ENCODE measurements at places on chromosomes 11 and 22.

DNA sequence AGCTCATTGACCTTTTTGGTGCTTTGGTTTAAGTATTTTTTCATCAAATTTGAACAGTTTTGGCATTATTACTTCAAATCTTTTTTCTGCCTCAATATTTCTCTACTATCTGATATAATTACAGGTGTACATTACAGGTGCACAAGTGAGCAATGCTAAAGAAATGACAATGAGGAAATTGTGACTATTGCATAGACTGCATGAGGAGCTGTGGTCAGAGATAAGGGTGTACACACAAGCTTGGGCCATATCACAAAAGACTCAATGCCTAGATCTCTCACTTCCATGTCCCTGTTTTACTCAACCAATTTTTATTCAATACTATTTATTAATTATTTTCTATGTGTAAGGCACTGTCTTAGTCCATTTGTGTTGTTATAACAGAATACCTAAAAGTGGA, 251.0 kb upstream of the UBASH3B start:
- no peak for DNase-seq

- no peak for DNase-seq
These were observed 238.4 kb downstream of the BRD1 start for GRCh38 chr22:49589301-49589700.

DNA sequence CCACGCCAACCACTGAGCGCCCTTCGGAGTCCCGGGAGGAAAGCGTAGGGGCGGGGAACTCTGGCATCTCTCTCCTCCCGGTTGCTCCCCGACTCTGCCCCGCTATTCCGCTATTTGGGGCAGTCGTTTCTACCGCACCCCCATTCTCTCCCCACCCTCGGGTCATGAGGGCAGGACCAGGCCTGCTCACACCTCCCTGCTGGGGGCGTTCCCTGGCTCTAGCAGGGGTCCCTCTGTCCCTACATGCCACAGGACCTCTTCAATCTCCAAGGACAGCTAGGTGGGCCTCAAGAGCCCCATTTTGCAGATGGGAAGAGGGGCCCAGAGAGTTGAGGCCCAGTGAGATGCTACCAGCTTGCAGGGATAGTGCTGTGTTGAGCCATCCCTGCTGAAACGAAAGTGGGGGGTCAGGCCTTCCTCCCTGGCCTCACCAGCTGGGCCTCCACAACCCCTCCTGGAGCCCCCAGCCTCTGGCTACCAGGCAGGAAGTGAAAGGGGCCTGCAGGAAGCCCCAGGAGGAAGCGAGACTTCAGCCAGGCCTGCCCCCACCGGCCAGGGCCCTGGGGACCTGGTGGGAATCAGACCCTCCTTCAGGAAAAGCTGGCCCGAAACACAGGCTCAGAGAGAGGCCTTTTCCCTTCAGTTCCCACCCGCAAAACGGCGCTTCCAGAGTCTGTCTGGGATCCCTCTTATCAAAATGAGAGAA, 5.5 kb upstream of the SHISA8 start:
- DNase-seq = no peak

DNA sequence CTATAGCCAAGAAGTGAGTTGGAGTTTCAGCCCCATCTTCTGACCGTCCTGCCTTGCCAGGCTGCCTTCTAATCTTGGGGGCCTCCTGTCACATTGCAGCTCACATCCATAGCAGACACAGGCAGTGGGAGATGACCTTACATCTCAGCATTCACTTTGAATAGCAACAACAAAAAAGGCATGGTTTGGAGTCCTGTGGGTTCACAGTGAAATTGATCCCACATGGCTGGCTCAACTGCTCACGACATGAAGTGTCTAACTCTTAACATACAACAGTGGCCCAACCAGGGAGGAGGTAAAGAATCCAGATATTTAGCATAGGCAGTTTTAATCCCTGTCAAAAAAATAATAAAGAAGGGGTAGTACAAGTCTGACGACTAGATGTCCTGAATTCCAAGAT, 38.1 kb downstream of the DBX1 start:
- DNase-seq = no peak

DNA sequence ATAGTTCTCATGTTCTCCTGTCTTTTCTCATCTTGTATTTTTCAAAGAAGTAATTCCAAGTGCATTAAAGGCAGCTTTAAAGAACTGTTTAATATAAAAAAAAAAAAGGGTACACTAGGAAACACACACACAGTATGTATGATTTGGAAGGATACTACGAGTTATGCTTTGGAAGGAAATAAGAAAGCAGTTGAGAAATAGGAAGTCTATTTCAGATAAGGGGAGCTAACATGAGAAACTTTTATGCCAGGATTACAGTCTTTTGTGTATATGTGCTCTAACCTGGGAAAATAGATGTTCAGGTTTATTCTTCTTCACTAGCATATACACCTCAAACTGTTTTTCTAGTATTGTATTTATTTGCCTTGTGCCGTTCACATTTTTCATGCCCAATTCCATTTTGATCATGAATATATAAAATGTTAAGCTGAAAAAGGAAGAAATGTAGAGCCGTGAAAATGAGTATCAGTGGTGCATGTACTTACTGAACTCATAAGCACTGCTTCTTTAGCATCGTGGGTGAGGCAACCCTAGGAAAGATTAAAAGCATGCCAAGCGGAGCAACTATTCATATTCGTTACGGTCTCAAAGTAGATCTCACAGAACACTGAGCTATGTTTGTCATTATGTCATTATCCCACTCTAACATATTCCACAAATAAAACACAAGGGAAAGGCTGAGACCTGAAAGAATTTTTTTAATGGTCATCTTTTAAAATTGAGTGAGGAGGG, 59.6 kb downstream of the GUCY1A2 start:
- no peak for DNase-seq

- DNase-seq = peak; percentile 65
These were observed 3.4 kb downstream of the TIMM10 start for GRCh38 chr11:57527056-57527631.

DNA sequence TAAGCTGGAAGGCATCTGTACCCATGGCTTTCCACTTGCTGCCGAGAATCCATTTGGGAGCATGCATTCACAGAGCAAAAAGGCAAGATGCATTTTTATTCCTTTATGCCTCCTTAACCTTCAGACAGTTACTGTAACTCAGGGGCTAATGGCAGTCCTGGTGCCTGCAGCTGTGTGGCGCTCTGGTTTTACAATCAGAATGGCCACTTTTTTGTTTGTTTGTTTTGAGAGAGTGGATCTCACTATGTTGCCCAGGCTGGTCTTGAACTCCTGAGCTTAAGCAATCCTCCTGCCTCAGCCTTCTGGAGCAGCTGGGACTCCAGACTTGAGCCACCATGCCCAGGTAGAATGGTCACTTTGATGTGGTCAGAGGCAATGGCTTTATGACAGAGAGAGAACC, 101.8 kb downstream of the NAV2 start:
- no peak for DNase-seq

GRCh38 chr11:67586568-67587250, 3.1 kb downstream of the GSTP1 start:
- DNase-seq = no peak

DNA sequence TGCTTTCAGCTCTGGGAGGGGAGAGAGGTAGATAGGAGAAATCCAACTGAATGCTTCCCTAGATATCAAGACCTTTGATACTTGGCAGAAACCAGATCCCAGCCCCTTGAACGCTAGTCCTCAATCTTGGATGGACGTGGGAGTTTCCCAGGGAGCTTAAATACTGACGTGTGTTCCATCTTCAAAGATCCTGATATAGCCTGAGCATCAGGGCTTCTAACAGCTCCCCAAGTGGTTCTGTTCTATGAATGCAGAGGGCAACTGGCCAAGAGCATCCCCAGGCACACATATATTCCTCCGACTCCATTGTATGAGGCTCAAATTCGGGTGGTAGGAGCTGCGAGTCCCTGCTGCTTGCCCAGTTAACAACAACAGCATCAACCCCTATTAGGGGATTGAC, 8.7 kb upstream of the ACCS start:
- no peak for DNase-seq

- DNase-seq = peak; percentile 86
These were observed 34.1 kb downstream of the SERGEF start for GRCh38 chr11:17978553-17979287.

DNA sequence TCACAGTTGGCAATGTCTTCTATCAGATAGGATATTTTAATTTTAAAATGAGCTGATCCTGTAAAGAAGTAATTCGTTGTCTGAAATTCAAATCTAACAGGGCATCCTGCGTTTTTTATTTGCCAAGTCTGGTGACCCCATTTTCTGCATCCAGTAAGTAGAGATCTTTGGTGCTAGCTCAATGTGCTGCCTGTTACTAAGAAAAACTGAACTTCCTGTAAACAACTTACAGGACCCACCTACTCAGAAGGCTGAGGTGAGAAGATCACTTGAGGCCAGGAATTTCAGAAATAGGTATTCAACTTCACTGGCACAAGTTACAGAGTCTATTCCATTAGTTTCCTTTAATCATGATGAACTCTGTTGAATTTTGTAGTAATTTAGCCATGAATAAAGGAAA, 4.0 kb downstream of the ARL14EP start:
- no peak for DNase-seq

- peak; percentile 50 for DNase-seq
These were observed 7.6 kb upstream of the CHKA start for GRCh38 chr11:68128682-68129327.

GRCh38 chr11:75815345-75816168, 547 bp downstream of the UVRAG start:
- DNase-seq = peak; percentile 41

- DNase-seq = peak; percentile 95
These were observed 922 bp upstream of the CSNK1E start for GRCh38 chr22:38317995-38318715.

DNA sequence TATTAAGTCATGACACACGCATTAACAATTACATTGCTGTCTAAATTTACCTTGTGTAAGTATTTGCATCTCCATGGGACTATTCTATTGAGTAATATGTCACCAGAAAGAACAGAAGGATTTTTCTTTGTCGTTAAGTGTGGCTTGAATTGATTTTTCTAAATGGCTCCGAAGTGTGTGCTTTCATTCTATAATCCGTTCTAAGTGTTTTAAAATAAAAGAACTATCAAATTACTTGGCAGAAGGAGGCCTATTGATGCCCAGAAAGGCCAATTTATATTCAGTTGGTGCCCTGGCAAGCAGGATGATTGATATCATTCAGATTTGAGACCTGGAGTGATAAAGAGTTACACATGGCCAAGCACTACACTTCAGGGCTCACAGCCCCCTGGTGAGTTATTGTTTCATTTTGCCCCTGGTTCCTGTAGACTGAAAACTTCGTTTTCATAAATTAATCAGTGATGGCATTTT, 538.9 kb upstream of the ANO5 start:
- no peak for DNase-seq

DNA sequence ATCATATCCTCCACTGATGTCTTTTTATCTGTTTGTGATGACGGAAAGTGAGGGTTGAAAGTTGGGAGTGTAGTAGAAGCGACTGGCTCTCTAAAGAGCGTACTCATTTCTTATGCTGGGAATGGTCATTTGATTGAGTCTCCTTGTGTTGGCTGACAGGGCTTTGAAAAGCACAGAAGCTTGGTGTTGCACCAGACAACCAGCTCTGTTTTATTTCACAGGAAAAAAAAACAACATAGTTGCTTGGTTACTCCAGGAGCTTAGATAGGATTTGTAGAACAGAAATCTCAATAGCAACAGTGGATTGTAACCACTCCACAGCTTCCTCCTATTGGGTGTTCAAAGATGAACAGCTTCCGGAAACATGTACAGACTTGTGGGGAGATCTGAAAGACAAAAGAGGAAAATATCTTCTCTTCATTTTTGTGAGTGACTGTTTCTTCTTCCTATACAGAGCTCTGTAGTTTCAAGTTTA, 2.7 kb downstream of the RBM14 start:
- peak; percentile 31 for DNase-seq

GRCh38 chr11:43922744-43923405, 19.6 kb upstream of the C11orf96 start:
- DNase-seq = no peak

DNA sequence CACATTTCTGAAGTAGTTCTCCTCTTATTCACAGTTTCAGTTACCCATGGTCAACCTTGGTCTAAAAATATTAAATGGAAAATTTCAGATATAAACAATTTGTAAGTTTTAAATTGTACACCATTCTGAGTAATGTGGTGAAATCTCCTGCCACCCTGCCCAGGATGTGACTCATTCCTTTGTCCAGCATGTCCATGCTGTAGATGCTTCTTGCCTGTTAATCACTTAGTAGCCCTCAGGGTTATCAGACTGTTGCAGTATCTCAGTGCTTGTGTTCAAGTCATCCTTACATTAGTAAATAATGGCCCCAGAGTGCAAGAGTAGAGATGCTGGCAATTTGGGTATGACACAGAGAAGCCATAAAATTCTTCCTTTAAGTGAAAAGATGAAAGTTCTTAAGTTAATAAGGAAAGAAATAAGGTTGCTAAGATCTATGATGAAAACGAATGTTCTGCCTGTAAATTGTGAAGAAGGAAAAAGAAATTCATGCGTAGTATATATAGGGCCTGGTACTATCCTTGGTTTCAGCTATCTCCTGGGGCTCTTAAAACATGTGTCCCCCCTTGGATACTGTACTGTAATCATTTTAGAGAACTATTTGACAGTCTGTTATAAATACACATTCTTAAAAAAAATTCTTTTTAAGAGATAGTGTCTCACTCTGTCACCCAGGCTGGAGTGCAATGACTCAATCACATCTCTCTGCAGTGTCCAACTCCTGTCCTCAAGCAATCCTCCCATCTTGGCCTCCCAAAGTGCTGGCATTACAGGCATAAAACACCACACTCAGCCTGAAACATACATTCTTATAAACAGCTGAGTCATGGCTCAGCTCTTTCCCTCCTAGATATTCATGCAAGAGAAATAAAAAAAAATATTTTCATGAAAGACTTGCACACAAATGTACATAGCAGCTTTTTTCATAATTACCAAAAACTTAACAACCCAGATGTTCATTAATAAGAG, 31.3 kb downstream of the MTNR1B start:
- DNase-seq = peak; percentile 65

DNA sequence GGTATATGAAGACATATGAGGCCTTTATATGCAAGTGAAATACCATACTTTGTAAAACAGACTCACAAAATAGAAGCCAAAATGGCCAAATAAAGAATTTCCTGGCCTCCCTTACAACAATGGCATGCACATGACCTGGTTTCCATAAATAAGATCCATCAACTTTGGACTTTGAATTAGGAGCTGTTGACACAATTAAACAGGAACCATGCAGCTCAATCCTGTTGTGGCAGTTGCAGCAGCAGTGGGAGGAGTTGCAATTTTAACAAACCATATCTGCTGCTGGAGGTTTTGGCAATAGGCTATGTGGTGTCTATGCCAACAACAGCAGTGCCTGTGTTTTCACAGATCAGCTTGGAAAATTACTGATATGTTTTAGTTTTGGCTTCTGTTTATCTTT, 818.6 kb downstream of the FAM181B start:
- no peak for DNase-seq

GRCh38 chr11:299951-300735, 817 bp upstream of the IFITM5 start:
- peak; percentile 25 for DNase-seq

GRCh38 chr11:41328324-41328723, 131.1 kb downstream of the LRRC4C start:
- no peak for DNase-seq

GRCh38 chr11:131327421-131327820, 43.0 kb upstream of the NTM start:
- no peak for DNase-seq

Data from AG08395 (cell line).